ENCODE measurements at places on chromosomes 2 and 18. TPM values are rescaled to one million over a fixed set of nuclear protein-coding genes. Genes with fewer than 3 reads are reported as not detected.
A peak's percentile ranks its signal among the peaks of the same experiment; 100 is the strongest.

GPN1 gene
- total RNA-seq, result 78.6 TPM

PDE11A gene
- 0.43 TPM for total RNA-seq

EGR4 gene
- not detected for total RNA-seq

ANKRD36C gene
- total RNA-seq, result 16.6 TPM

LOXHD1 gene
- not detected for total RNA-seq

IL1F10 gene
- not detected for total RNA-seq

APCDD1 gene
- not detected for total RNA-seq

FAM110C gene
- not detected for total RNA-seq

- no peaks in the 10 kb centered on the region for H3K4me1 ChIP-seq
- H3K36me3 ChIP-seq, result no peaks in the 10 kb centered on the region
- no peak for DNase-seq
- H3K27me3 ChIP-seq, result no peaks in the 10 kb centered on the region
Measured at GRCh38 chr2:145599756-145600155, 1079.8 kb upstream of the ZEB2 start.

DNA sequence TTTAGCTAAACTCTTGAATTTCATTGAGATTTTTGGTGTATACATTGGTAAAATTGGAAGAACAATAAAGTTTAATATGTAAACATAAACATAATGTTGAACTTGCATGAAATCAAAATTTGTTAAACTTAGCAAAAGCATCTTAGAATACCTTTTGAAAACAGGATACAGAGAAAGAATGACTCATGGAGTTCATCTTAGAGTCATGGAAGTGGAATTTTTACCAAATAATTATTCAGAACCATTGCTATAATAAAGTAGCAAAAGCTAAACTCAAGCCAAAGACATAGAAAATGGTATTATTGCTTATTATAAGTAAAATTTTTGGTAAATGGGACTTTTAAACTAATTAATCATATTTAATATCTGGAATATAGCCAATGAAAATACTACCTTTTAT lies 841.6 kb upstream of the SLC39A10 start:
- H3K27me3 ChIP-seq, result no peaks in the 10 kb centered on the region
- no peaks in the 10 kb centered on the region for H3K36me3 ChIP-seq
- no peaks in the 10 kb centered on the region for H3K4me1 ChIP-seq
- H3K4me3 ChIP-seq, result no peak overlapping the region

GRCh38 chr2:182920631-182921056 lies 54.2 kb upstream of the FRZB start:
- peak overlapping the region; percentile 35 for H3K27ac ChIP-seq
- DNase-seq, result peak; percentile 73
- H3K36me3 ChIP-seq, result peaks cover 32% of the 10 kb centered on the region
- no peaks in the 10 kb centered on the region for H3K27me3 ChIP-seq

- H3K27me3 ChIP-seq, result no peaks in the 10 kb centered on the region
- DNase-seq, result no peak
- no peaks in the 10 kb centered on the region for H3K36me3 ChIP-seq
- H3K4me3 ChIP-seq, result no peak overlapping the region
- no peaks in the 10 kb centered on the region for H3K4me1 ChIP-seq
- no peak overlapping the region for H3K27ac ChIP-seq
Measured at GRCh38 chr2:238811759-238812158, 36.1 kb upstream of the TWIST2 start.

DNA sequence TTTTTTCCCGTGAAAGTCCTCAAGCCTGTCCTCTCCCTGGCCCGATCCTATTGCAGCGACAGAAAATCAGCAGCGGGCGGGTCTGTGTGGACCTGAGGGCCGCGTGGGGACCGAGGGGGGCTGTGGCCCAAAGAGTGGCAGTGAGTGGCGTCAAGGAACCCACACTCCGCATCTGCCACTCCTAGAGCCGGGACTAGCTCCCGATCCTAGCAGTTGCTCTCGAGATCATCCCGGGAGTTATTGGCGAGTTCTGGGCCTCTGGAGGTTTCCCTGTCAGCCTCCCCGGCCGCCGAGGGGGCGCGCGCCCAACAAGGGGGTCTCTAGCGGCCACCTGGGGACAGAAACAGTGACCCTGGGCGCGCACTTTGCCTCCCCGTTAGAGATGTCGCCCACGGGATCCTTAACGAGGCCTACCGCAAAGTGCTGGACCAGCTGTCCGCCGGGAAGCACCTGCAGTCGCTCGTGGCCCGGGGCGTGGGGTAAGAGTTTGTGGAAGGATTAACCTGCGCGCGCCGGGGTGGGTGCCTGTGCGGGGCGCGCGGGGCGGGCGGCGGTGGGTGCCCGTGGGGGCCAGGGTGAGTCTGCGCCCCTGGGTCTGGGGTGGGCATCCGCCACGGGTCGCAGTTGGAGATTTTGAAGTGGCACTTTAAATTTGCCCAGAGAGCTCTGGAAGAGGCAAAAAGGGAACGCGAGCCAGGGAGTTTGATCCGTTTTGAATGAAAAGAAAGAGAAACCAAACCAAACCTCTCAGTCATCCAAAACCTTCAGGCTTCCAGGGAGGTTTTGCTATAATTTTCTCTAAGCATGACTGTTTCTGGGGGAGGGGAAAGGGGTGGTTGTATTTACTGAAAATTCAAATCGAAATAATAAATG lies 3.5 kb downstream of the ADCYAP1 start:
- no peaks in the 10 kb centered on the region for H3K36me3 ChIP-seq
- no peak overlapping the region for H3K4me3 ChIP-seq
- no peaks in the 10 kb centered on the region for H3K4me1 ChIP-seq
- no peak for DNase-seq
- no peak overlapping the region for H3K27ac ChIP-seq

DNA sequence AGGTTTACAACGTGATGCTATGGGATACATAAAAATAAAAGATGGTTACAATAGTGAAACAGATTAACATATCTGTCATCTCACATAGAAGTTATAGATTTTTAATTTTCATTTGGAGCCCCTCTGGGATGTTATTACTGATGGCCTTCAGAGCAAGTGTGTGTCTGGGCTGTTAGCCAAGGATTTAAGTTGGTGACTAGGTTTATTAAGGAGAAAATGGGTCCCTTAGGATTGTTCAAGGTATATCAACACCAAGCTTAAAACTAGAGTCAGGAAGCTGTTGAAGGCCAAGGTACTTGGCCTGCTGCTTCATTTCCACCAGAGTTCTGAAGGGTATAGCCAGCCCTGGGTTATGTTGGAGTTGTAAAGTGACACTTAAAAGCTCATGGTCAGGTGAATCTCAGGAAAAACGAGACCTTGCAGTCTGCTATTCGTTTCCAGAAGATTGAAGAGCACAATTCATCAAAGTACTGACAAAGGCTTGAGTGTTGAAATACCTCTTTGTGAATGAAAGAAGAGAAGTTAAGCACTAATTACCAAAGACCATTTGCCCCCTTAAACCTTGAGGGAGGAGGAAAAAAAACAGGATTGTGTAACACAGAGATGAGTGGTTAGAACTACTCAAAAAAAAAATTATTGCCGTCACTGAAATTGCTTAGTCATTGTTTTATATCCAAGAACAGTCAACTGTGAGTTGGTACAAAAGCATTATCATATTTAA lies 48.4 kb downstream of the MAP2 start:
- peaks cover 24% of the 10 kb centered on the region for H3K4me1 ChIP-seq
- H3K27ac ChIP-seq, result no peak overlapping the region
- no peaks in the 10 kb centered on the region for H3K27me3 ChIP-seq

GRCh38 chr2:99442837-99443236 lies 47.0 kb downstream of the REV1 start:
- no peaks in the 10 kb centered on the region for H3K4me1 ChIP-seq
- no peak overlapping the region for H3K27ac ChIP-seq
- H3K4me3 ChIP-seq, result no peak overlapping the region
- no peaks in the 10 kb centered on the region for H3K27me3 ChIP-seq

DNA sequence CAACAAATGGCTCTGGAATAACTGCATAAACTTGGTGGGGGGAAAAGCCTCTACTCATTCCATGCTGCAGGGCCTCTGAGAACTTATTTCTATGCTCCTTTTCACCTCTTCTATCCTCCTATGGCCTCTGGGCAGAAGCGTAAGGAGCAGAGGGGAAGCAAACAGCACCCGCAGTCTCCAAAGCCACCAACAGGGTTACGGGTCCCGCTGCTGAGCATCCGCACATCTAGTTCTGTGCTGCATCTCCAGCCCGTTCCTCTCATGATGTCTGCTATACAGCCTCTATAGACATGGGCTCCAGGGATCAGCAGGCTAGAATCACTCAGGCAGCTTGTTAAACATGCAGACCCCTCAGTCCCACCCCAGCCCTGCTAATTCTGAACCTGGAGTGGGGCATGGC lies 25.9 kb downstream of the PSTPIP2 start:
- no peak overlapping the region for H3K27ac ChIP-seq
- no peak overlapping the region for H3K4me3 ChIP-seq
- H3K36me3 ChIP-seq, result no peaks in the 10 kb centered on the region

GRCh38 chr2:30261695-30262211 lies 30.4 kb downstream of the LBH start:
- H3K4me3 ChIP-seq, result no peak overlapping the region
- H3K27me3 ChIP-seq, result no peaks in the 10 kb centered on the region
- peaks cover 4% of the 10 kb centered on the region for H3K4me1 ChIP-seq
- H3K36me3 ChIP-seq, result peaks cover 42% of the 10 kb centered on the region
- DNase-seq, result no peak

GRCh38 chr2:2014251-2014771 lies 270.0 kb upstream of the PXDN start:
- no peaks in the 10 kb centered on the region for H3K36me3 ChIP-seq
- H3K27ac ChIP-seq, result no peak overlapping the region
- no peak overlapping the region for H3K4me3 ChIP-seq
- DNase-seq, result no peak

GRCh38 chr2:197168705-197169104 lies 141.9 kb downstream of the ANKRD44 start:
- H3K4me3 ChIP-seq, result no peak overlapping the region
- H3K36me3 ChIP-seq, result no peaks in the 10 kb centered on the region
- no peak overlapping the region for H3K27ac ChIP-seq
- H3K4me1 ChIP-seq, result no peaks in the 10 kb centered on the region
- peak; percentile 76 for DNase-seq
- no peaks in the 10 kb centered on the region for H3K27me3 ChIP-seq

DNA sequence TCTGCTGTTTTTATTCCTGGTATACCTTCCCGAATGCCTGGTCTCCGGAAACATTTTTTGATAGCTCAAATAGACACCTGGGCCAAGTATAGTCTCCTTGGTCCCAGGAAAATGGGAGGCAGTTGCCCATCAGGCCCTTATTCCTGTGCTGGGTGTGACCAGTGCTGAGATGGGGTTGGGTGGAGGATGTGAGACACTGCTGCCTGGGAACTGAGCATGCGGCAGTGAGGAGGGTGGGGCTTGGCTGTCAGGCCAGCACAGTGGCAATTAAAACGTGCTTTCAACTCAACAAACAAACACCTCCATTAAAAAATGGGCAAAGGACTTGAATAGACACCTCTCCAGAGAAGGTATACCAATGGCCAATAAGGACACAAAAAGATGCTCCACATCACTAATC lies 12.5 kb downstream of the KLHL29 start:
- peaks cover 7% of the 10 kb centered on the region for H3K4me1 ChIP-seq

Data from SJCRH30 (cell line).